ENCODE measurements at places on chromosomes 3 and 15.

- DNase-seq: no peak
These were observed 678.1 kb upstream of the CCDC54 start for GRCh38 chr3:106699122-106699521.

GRCh38 chr3:40511031-40511718, 5.3 kb downstream of the ZNF620 start:
- no peak for DNase-seq

DNA sequence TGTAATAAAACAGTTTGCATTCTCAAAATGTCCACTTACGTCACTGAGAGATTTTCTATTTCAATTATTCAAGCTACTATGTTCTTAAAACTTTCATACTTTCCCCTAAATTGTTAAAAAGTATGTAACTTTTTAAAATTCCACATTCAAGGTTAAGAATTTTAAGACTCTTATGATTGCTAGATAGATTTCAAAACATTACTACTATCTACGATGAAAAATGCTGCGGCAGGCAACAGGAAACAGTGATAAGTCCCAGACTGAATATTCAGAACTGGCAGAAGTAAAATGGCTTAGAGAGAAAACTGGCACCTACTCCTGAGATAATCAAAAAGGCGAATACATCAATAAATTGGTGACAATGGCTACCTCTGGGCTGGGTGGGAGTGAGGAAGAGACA, 16.2 kb downstream of the ATP13A3 start:
- DNase-seq: no peak

DNA sequence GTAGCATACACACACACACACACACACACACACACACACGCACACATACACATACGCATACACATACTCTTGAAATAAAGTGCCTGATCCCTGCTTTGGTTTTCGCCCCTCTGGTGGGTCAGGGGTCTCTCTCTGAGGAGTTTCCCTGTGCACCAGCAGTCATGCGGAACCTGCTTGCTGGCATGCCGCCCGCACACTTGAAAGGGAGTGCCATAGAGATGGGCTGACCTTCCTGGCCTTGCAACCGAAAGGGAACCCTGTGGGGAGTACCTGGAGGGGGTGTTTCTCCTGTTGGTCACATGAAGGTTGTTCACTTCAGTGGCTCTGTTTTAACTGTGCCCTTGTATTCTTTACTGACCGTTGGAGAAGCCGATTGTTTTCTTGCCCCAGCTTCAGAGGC, 752.3 kb downstream of the NR2F2 start:
- no peak for DNase-seq

DNA sequence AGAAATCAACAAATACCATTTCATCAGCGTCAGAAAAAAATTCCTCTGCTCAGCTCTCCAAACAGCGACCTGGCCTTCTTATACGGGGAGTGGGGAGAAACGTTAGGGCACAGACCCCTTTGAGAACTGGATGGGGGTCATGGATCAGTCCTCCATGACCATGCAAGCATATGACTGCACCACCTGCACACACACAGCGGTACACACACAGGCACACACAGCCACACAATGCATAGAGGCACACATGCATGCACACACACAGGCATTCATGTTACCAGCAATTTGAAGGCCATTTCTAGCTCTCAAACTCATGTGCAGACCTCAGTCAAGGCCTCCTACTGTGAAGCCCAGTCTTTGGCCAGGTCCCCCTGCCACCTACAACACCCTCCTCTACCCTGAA, 50.2 kb downstream of the SLC41A3 start:
- no peak for DNase-seq

DNA sequence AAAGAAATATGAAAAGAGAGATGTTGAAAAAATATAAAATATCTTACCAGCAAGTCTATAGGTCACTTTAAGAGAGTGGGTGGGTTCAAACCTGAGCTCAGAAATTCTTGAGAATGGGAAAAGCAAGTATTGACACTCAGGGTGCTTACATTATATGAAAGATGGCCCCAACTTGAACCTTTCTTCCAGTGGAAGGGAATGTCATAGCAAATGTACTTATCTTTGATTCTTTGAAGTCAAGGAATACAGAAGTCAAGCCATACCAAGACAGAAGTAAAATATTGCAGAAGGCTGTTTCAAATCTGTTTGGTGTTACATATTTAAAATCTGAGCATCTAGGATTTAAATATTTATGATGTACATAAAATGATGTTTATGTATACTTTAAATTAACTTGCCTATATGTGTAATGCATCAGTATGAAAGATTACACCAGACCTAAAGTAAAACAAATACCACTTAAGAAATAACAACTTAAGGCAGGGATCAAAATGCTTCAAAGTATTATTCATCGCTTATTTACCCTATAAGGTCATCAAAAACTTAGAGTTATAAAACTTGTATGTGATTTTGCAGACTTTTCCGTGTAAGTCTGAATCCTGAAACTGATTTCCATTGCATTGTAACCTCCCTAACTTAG, 8.7 kb downstream of the MME start:
- no peak for DNase-seq

- peak; percentile 25 for DNase-seq
These were observed 68.5 kb downstream of the SLC7A14 start for GRCh38 chr3:170517242-170517945.

DNA sequence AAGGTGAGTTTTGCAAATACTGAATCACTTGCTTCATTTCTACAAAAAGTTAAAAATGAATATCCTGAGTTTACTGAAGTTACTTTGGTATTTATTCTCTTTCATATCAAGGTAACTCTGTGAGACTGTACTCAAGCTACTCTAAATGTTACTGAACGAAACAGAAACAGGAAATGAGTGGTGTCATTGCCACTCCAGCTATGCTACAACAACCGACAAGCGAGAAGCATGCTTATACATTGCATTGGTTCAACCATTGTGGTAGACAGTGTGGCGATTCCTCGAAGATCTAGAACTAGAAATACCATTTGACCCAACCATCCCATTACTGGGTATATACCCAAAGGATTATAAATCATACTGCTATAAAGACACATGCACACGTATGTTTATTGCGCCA, 313.2 kb upstream of the THBS1 start:
- no peak for DNase-seq

- no peak for DNase-seq
These were observed 531.4 kb downstream of the FOXP1 start for GRCh38 chr3:71051893-71052687.

Data from renal cortical epithelial cell (primary cell).